ENCODE measurements at places on chromosomes 13 and 19.

DNA sequence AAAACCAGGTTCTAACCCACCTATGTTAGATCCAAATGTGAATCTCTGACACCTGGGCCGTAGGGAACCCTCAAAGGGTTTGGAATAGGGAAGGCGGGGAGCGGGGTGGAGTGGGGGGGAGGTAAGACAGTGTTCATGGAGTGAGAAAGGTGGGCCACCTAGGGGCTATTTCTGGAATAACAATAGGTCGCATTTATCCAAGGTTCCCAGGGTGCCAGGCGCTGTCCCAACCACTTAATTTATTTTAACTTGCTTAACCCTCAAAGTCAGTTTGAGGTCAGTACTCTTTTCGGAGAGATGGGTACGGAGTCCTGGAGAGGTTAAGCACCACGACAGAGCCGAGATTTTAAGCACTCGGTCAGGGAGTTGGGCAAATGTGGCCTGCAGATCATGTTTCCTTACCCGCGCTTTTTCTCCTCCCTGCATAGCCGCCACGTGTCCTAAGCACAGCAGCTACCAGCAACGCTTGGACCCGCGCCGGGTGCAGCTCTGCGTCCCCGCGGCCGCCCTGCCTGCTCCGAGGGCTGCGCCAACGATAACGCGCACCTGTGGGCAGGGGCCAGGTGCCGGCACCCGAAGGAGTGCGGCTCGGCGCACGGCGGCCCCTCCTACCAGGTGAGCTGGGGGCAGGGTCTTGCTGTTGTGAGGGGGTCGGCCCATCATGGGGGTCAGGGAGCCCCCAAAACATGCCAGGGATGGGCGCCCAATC lies 25.0 kb upstream of the FXYD3 start:
- peak; percentile 65 for DNase-seq

- no peak for DNase-seq
Measured at GRCh38 chr19:10554760-10555609, 10.8 kb downstream of the KRI1 start.

DNA sequence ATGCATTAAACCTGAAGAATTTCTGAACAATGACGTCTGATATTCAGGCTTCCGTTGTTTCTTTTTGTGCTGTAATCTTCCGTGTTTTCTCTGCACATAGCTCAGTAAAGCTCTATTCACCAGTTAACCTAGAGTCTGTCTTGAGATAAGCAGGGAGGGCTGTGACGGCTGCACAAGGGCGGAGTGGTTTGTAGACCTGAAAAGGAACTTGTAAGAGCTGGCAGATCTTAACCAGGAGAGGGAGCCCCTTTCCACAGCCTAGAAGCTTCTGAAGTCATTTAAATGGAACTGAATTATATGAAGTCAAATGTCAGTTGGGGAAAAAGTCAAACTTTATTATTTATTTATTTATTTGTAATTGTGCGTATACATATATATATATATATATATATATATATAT lies 27.5 kb downstream of the DPRX start:
- DNase-seq: no peak

DNA sequence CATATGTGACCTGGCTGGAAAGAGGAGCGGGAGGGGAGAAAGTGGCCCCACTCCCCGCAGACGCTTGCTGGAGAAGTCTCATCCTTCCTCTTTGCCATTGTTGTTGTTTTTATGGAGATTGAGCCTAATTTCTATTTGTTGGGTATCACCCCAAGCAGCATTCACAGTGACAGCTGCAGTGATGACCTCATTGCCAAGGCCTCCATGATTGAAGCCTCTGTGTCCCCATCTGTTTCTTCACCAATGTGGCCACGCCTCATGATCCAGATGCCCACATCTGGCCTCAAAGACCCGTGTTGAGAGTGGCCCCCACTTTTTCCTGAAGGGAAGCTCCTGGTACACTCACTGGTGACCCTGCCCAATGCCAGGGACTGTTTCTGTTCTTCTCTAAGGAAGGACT lies 154.2 kb downstream of the SLC7A1 start:
- DNase-seq: no peak

GRCh38 chr19:55283548-55284377 lies at the start of gene BRSK1:
BRSK1 (plus strand) TSS chr19:55283997; CDS start chr19:55284443, 446 bp downstream.
- peak; percentile 58 for DNase-seq

GRCh38 chr19:50315773-50316448 lies 13.3 kb downstream of the KCNC3 start:
- peak; percentile 62 for DNase-seq

DNA sequence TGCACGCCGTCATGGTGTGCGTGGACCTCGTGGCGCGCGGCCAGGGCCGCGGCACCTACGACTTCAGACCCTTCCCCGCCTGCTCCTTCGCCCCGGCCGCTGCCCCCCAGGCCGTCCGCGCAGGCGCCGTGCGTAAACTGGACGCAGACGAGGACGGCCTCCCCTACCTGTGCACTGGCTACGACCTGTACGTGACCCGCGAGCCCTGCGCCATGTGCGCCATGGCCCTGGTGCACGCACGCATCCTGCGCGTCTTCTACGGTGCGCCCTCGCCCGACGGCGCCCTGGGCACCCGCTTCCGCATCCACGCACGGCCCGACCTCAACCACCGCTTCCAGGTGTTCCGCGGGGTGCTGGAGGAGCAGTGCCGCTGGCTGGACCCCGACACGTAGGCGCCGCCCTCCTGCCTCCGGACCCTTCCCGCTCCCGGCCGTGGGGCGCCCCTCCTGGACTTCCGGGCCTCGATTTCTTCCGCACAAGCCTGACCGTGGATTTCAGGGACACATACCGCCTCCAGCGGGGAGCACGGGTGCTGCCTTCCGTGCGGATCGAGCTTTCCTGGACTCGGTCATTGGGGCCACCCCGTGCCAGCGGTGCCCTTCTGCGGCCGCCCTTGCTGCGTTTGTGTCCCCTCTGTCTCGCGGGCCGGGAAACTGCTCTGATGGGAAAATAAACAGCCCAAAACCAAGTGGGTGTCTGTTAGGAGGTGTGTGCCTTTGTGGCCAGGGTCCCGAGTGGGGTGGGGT lies 7.7 kb downstream of the ADAT3 start:
- DNase-seq: no peak

DNA sequence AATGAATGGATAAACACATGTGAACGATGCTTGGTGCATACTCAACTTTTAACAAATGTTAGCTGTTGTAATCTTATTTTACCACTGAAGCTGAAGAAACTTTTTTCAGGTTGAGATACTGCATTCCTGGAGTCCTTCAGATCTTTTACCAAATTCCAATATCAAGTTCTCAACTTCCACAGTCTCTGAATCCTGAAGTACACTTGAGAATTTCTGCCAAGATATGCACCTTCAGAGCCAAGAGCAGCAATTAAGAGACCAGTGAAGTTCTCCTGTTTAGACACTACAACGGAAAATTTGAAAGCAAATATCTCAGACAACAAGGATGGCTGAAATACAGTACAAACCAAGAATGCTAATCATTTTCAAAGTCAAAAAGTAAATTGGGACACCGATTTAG lies 84.6 kb upstream of the MTIF3 start:
- DNase-seq: no peak
